ENCODE measurements at places on chromosomes 3 and 15. TPM values are rescaled to one million over a fixed set of nuclear protein-coding genes. Genes with fewer than 3 reads are reported as not detected.

Gene LINGO1
- total RNA-seq: not detected

Gene RTP4
- 1.7 TPM for total RNA-seq

Gene MCTP2
- total RNA-seq: 38.5 TPM

Gene CRABP1
- total RNA-seq: not detected

Gene MME
- total RNA-seq: not detected

Gene CORO2B
- 0.07 TPM for total RNA-seq

Gene LRRN1
- total RNA-seq: not detected

Gene CFAP161
- total RNA-seq: not detected

Gene C15orf40
- total RNA-seq: 26.3 TPM

Gene GOLGA8B
- 85.2 TPM for total RNA-seq

Gene XCR1
- 0.05 TPM for total RNA-seq

Gene MEX3B
- total RNA-seq: 0.67 TPM

Gene AGTR1
- total RNA-seq: not detected

Gene KLHL40
- not detected for total RNA-seq

Gene TMCO5A
- total RNA-seq: not detected

Gene CEP63
- total RNA-seq: 22.4 TPM

Gene RARRES1
- not detected for total RNA-seq

Gene LNP1
- total RNA-seq: 2.3 TPM

Gene DNAJA4
- 36.3 TPM for total RNA-seq

Gene SLC28A1
- not detected for total RNA-seq

Gene SUSD5
- total RNA-seq: not detected

Gene GHSR
- not detected for total RNA-seq

Gene AADACL2
- total RNA-seq: not detected

Gene PLOD2
- 0.38 TPM for total RNA-seq
